ENCODE measurements at places on chromosomes 16 and 17.

- DNase-seq = no peak
These were observed 57.9 kb downstream of the ADCY9 start for GRCh38 chr16:4058386-4058785.

GRCh38 chr17:28744972-28745785, 1.4 kb downstream of the TRAF4 start:
- DNase-seq = no peak

DNA sequence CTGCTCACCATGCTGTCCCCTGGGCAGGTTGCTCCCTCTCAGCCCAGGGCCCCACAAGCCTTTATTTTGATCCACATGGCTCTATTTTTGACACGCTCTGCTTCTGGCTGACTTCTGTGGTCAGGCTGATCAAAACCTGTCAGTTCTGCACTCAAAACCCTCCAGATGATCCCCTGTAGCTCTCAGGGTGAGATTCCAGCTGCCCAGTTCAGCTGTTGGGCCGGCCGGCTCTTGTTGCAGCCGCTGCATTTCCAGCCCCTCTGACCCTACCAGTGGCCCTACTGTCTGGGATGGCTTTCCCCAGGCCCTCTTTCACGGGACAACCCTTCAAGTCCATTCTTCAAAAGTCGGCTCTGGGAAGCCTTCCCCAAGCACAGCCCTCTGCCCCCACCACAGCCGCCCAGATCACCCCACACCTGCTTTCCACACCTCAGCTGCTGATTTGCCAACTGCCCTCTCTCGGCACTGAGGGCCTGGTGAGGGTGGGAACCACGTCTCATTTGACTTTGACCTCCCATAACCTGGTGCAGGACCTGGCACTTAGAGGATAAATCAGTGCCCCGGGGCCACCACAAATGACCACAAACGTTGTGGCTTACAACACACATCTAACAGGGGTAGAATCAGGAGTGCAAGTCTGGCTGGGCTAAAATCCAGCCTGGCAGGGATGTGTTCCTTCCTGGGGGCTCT, 16.3 kb upstream of the CACNG4 start:
- no peak for DNase-seq

- DNase-seq = no peak
These were observed 17.2 kb upstream of the CACNG4 start for GRCh38 chr17:66947311-66947710.

DNA sequence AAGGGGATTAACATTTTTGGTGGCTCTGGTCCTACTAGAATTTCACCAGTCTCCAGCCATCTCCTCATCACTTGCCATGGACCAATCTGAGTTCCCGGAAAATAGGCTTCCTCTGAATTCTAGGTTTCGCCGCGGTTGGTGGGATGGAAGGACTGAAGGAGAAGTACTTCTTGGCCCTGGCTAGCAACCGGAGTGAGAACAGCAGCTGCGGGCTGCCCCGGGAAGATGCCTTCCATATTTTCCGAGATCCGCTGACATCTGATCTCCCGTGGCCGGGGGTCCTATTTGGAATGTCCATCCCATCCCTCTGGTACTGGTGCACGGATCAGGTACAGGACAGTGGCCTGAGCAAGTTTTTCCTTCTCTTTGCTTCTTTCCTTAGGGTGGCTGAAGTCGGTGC, 45.0 kb downstream of the SLC5A11 start:
- DNase-seq = no peak

DNA sequence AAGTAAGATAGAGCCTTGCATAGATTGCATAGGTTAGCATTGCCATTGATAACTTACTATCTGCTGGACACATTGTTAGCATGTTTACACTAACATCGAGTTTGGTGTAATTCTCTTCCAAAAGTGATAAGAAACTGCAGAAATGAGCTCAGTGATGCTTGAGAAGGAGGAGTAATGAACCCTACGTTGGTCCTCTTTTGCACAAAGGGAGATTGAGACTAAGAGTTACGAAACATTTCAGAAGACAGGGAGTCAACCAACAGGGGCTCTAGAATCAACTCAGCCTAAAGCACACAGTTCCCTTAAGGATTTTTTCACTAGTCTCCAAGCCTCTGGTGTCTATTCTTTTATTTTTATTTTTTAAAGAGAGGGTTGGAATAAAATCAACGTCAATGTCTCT, 6.8 kb downstream of the CCL7 start:
- no peak for DNase-seq

GRCh38 chr16:66513111-66513723, 36.7 kb downstream of the TK2 start:
- DNase-seq = no peak

DNA sequence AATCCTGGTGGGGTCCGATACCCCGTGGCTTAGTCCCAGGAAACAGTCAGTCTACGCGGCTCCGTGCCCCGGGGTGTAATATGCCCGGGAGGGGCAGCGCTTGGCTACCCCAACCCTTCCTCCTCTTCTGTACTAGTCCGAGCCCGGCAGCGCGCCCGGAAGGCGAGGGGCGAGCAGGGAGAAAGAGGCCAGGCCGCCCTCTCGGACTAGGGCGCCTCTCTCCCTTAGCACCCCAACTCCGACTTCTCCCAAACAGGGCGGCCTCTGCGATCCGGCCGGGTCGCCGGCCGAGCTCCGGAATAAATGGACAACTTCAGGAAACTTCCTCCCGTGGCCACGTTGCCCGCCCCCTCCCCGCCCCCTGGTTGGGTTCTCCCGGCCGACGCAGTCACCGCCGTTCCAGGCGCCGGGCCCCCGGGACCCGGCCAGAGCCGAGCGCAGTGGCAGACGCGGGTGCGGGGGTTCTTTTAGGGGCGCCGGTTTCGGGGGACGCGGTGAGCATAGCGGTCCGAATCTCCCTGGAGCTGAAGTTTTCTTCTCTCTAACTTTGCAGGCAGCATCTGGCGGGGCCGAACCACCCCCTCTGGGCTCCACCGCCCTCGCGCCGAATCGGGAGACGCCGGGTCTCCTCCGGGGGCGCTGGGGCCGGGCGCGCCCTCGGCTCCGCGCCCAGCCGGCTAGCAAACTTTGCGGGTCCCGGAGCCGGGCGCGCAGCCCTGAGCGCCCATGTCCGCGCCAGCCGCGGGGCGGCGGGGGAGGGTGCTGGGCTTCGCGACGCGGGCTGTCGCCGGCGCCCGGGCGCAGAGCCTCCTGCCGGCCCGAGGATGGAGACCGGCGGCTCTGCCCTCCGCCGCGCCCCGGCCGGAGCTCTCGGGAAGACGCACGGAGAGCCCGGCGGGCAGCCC, at the start of gene SDK2:
Gene SDK2 (minus strand): TSS at position 301 of the 905 bp plus-strand sequence. CDS start 357 bp downstream, outside the sequence.
- no peak for DNase-seq

- DNase-seq = no peak
These were observed 125.2 kb upstream of the CDC42EP4 start for GRCh38 chr17:73436954-73437353.
